AG09319 (cell line): ENCODE measurements at places on chromosomes 6 and 20.

- no peak for DNase-seq
Measured at GRCh38 chr6:121437851-121438651, 2.6 kb downstream of the GJA1 start.

GRCh38 chr6:33846226-33846625 is 42.4 kb upstream of the MLN start:
- no peak for DNase-seq

DNA sequence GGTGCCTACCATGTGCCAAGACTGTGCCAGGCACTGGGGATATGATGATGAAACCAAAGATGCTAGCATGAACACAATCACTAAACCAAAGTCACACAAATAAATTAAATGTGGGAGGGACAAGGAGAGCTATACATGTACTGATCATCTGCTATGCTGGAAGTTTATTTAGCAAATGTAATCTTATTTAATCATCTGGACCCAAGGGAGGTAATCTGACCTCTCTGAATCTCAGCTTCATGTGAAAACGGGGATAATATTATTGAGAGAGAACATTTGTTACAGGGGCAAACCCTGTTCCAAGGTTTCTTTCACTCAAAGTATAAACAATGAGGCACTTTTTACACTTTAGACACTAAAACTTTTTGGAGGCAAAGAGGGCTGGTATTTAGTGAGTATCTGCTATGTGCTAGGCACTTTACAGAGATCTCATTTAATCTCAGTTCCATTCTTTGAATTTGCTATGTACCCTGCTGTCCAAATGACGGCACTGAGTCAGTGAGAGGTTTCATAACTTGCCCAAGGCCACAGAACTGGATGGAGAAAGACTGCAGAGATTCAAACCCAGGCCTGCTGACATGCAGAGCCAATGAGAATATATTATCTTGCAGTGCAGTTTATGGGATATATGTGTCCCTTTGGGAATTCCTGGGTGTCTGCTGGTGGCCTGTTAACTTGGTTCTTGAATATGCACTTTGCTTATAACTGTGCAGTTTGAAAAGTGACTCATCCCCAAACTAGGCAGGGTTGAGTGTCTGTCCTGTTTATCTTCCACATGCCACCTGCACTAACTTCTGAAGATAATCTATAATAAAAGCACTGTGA is 3.3 kb upstream of the ASXL1 start:
- no peak for DNase-seq

DNA sequence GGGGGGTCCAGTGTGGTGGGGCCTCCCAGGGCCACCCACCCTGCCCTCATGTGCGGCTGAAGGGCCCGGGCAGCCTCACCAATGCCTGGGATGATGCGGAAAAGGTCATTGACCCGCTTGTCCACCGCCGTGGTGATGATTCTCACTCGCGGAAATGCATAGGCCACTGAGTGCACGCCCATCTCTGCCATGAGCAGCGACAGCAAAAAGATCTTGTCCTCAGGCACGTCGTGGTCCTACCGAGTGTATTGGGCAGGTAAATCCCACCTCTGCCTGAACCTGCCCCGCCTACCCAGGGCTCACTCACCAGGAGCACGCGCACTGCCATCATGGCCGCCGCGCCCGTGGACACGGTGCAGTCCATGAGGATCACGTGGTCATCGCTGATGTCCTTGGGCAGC is 16.1 kb downstream of the UCKL1 start:
- no peak for DNase-seq

DNA sequence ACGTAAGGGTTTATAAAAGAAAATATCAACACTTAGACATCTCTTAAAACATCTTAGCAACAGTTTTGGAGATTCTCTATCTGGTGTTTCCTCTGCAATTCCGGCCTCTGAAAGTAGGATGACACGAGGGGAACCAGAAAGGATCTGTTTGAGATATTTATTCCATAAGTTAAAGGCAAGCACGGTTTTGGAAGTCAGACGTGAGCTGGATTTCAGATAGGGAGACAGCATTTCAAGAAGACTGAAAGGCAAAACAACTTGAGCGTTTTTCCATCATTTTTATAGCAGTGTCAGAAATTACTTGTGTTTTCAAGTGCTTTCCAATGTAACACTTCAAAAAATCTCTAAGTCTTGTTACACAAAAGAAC is 52.9 kb upstream of the BTN3A2 start:
- DNase-seq: no peak

DNA sequence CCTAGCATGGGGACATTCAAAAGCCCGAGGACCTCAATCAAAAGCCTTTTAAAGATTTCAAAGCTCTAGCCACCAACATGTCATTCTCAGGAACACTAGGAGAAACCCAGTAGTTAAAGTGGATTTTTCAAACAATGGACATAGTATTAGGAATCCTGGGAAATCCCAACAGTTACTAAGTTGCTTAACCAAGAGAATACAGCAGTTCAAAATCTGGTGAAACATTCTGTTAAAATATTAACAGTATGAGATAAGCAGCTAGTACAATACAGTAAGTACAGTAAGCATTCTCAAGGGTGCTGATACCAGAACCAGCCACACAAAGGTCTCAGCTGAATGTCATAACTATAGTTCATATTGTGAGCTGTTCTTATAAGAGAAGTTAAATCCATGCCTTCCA is 68.6 kb downstream of the CDK19 start:
- no peak for DNase-seq

DNA sequence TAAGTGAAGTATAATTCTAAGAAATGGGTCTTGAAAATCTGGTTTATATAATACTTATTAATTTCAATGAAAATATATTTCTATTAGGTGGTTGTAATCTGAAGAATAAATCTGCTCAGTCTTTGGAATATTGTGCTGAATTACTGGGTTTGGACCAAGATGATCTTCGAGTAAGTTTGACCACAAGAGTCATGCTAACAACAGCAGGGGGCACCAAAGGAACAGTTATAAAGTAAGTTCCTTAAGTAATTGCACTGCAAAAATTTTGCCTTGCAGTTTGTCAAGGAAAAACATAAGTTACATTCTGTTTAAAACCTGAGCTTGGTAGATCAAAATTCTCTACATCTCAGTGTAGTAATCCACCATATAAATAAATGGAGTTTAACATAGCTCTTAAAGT is 106.0 kb downstream of the MYO6 start:
- DNase-seq: peak; percentile 32
